ENCODE measurements at places on chromosomes 2 and 18. TPM values are rescaled to one million over a fixed set of nuclear protein-coding genes. Genes with fewer than 3 reads are reported as not detected.

The SAG gene
- not detected for polyA plus RNA-seq

The CNGA3 gene
- 0.64 TPM for polyA plus RNA-seq

The CYP1B1 gene
- polyA plus RNA-seq = not detected

The DNAH6 gene
- polyA plus RNA-seq = 2.5 TPM

The ICA1L gene
- polyA plus RNA-seq = 61.4 TPM

The LRRC30 gene
- not detected for polyA plus RNA-seq

The FBXO36 gene
- polyA plus RNA-seq = 5.4 TPM

The LRRFIP1 gene
- polyA plus RNA-seq = 96.3 TPM

The CFAP210 gene
- 0.20 TPM for polyA plus RNA-seq

The ERICH2 gene
- 1.3 TPM for polyA plus RNA-seq

The GALNT5 gene
- not detected for polyA plus RNA-seq

The LOXHD1 gene
- polyA plus RNA-seq = not detected

The MYO3B gene
- polyA plus RNA-seq = 0.11 TPM

The NAT8 gene
- polyA plus RNA-seq = not detected

The TPO gene
- polyA plus RNA-seq = not detected

The ARHGAP28 gene
- polyA plus RNA-seq = 9.8 TPM

The CAPN14 gene
- polyA plus RNA-seq = 3.0 TPM

The UGT1A10 gene
- not detected for polyA plus RNA-seq

Data from neural cell (in vitro differentiated cells).